ENCODE measurements at places on chromosomes 13 and 19. TPM values are rescaled to one million over a fixed set of nuclear protein-coding genes. Genes with fewer than 3 reads are reported as not detected.

Gene NR2F6
- total RNA-seq = 32.6 TPM

Gene LYPD3
- 1.8 TPM for total RNA-seq

DNA sequence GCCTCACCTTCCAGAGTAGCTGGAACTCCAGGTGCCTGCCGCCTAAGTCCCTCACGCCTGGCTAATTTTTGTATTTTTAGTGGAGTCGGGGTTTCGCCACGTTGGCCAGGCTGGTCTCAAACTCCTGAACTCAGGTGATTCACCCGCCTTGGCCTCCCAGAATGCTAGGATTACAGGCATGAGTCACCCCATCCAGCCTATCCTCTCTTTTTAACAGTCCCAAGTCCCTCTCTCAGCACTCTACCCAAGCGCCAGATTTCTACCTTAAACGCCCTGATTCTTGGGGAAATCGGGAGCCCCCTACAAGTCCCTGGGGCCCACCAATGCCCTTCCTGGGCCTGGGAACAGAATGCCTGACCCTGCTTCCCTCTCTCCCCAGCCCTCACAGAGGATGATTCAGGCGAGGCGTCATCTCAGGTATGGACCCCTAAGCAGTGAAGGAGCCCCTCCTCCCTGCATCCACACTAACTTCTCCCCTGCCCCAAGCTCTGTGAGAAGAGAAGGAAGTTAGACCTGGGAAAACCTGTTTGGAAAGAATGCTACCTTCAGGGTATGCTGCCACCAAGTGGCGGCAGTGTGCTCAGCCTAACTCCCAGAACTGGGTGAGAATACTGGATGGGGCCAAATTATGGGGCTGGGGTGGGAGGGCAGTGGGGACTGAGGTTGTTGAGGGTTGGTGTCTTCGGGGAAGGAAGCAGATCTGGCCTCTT, 20.8 kb upstream of the EBI3 start:
- no peaks in the 10 kb centered on the region for H3K36me3 ChIP-seq
- H3K27ac ChIP-seq = no peak overlapping the region
- no peak for DNase-seq
- no peak overlapping the region for H3K4me3 ChIP-seq
- H3K4me1 ChIP-seq = no peaks in the 10 kb centered on the region
- peaks cover 19% of the 10 kb centered on the region for H3K27me3 ChIP-seq

DNA sequence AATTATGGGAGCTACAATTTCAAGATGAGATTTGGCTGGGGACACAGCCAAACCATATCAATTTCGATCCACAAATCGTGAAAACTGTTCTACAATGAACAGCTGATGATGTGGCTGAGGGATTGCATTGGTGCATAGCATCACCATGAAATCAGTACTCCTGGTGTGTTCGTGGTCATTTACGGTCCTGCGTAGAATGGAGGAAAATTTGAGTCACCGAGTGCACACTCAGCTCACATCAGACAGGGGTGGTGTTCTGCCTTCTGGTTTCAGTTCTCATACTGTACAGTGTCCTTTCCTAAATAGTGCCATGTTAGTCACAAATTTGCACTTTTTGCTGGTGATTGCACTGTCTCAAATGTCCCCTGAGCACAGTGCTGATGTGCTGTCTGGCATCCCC, 39.2 kb downstream of the MYH14 start:
- no peak for DNase-seq
- no peaks in the 10 kb centered on the region for H3K27me3 ChIP-seq
- no peaks in the 10 kb centered on the region for H3K36me3 ChIP-seq
- no peak overlapping the region for H3K27ac ChIP-seq

- no peak overlapping the region for H3K27ac ChIP-seq
- H3K4me3 ChIP-seq = no peak overlapping the region
- H3K36me3 ChIP-seq = peaks cover 49% of the 10 kb centered on the region
- no peaks in the 10 kb centered on the region for H3K27me3 ChIP-seq
- peaks cover 9% of the 10 kb centered on the region for H3K4me1 ChIP-seq
- no peak for DNase-seq
Observed at GRCh38 chr19:2345076-2345475, 15.0 kb upstream of the TMPRSS9 start.

DNA sequence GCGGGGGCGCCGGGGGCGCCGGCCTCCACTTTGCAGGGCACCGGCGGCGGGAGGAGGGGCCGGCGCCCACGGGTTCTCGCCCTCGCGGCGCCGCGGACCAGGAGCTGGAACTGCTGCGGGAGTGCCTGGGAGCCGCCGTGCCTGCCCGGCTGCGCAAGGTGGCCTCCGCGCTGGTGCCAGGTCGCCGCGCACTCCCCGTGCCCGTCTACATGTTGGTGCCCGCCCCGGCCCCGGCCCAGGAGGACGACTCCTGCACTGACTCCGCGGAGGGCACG, 11.9 kb downstream of the C19orf25 start:
- H3K4me1 ChIP-seq = peaks cover 68% of the 10 kb centered on the region
- peaks cover 79% of the 10 kb centered on the region for H3K27me3 ChIP-seq
- H3K27ac ChIP-seq = no peak overlapping the region
- DNase-seq = no peak

DNA sequence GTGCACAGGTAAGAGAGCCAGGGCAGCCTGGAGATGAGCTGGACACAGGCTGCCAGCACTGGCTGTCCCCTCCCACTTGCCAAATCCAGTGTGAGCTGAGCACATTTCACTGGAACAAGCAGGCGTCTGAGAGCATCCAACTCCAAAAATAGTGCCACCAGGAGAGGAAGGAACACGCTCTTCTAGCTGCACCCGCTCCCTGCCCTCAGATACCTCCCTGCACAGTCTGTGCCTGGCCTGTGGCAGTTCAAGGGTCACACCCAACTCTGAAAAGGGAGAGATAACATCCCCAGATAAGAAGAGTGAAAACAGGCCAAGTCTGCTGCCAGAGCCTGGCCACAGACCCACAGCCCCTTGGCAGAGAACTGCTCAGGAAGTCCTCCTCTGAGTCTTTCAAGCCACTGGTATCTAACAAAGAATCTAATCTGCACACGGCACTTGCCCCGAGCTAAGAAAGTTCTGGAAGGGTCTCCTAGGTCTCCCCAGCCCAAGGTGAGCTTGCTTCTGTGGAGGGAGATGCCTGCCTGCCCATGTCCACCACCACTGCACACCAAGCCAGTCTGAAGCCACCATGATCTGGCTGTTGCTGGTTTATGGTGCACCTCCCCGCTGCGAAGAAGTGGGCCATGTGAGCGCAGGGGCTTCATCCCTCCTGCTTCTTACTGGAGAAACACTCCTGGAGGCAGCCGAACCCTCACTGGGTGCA, 14.7 kb downstream of the ELL start:
- no peaks in the 10 kb centered on the region for H3K27me3 ChIP-seq
- no peak for DNase-seq
- H3K4me1 ChIP-seq = no peaks in the 10 kb centered on the region
- H3K36me3 ChIP-seq = no peaks in the 10 kb centered on the region
- H3K4me3 ChIP-seq = no peak overlapping the region
- peak overlapping the region; percentile 55 for H3K27ac ChIP-seq

- peaks cover 59% of the 10 kb centered on the region for H3K36me3 ChIP-seq
- peaks cover 34% of the 10 kb centered on the region for H3K4me1 ChIP-seq
- H3K4me3 ChIP-seq = no peak overlapping the region
- no peak for DNase-seq
- H3K27ac ChIP-seq = no peak overlapping the region
Observed at GRCh38 chr19:1223018-1223855, 14.6 kb downstream of the CBARP start.
